ENCODE measurements at places on chromosomes 5 and 9.
A peak's percentile ranks its signal among the peaks of the same experiment; 100 is the strongest.

DNA sequence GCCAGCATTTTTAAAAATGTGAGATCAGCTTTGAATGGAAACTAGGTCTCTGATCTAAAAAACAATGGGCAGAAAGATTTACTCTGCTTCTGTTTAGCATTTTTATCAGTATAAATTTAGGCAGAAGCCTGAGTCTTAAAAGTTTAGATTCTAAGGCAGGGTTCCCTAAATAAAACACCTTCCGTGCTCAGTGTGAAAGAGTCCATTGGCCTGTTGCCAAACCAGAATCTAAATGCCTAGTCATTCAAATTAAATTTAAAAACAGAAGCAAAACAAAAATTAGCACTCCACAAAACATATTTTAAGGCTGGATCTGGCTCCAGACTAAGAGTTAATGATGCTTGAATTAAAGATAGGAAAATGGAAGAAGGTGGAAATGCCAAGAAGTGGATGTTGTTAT lies 4.5 kb downstream of the TYRP1 start:
- DNase-seq: no peak

DNA sequence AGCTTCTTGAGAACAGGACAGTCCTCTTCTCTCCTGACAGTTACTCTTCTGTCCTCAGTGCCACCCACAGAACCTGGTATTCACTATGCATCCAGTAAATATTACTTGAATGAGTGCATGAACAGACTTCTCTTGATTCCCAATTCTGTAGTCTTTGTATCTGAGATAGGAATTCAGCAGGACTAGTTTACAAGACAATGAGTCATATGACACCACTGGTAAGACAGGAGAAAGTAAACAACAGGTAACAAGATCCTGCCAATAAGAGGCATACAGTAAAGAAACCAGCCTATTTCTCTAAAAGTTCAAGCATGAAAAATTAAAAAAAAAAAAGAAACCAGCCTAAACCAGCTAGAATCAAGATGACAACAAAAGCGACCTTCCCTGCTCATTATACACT lies 6.2 kb downstream of the ZNF883 start:
- no peak for DNase-seq

DNA sequence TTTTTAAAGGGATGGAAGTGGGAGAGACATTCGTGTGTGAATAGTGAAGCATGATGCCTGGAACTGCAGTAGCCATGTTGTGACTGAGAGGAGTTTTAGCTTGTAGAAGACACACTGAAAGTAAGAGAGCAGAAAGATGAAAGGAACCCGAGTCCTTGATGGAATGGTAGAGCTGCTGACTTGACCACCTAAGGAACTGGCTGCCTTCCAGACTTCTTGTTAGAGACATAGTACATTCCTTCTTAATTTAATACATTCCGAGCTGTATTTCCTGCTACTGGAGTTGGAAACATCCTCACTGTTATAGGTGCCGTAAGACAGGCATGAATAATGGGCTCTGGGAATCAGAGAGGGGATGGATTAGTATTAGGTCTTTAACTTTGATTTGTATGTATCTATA lies 7.4 kb downstream of the CER1 start:
- no peak for DNase-seq

DNA sequence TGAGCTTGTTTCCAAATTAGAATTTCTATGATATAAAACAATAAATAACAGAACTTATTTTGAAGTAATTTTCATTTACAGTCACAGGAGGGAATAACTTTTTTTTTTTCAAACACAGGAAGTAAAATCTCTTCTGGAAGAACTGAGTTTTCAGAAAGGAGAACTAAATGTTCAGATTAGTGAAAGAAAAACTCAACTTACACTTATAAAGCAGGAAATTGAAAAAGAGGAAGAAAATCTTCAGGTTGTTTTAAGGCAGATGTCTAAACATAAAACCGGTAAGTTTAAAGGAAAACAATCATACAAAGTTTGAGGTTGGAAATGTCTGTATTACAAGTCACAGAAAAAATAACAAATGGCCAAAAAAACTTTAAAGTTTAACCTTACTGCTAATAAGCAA lies 41.6 kb downstream of the RAB14 start:
- DNase-seq: no peak

- no peak for DNase-seq
Measured at GRCh38 chr5:67334373-67334772, 137.8 kb upstream of the CD180 start.

DNA sequence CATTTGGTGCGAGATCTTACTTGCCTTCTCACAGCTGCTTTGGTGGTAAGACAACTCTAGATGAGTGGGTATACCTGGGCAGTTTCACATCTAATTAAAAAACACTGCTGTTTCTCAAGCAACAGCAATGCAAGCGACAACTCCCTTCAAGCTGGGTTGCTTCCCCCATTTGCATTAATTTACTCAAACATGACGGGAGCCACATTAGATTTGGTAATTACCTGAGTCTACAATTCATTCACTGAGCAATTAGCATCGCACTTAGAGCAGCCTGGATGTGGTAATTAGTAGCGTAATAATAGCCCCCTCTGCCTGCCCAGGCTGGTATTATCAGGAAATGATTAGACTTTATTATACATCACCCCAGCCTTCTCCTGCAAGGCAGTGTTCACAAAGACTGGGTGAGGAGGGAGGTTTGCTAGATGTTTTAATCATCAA lies 73.4 kb downstream of the FBXO38 start:
- no peak for DNase-seq

GRCh38 chr5:92504346-92504745 lies 1076.7 kb downstream of the NR2F1-AS1 start:
- no peak for DNase-seq

GRCh38 chr5:16152601-16153568 lies 26.7 kb downstream of the MARCHF11 start:
- no peak for DNase-seq

- DNase-seq: peak; percentile 14
Measured at GRCh38 chr9:87494970-87495471, 2.6 kb upstream of the DAPK1 start.

DNA sequence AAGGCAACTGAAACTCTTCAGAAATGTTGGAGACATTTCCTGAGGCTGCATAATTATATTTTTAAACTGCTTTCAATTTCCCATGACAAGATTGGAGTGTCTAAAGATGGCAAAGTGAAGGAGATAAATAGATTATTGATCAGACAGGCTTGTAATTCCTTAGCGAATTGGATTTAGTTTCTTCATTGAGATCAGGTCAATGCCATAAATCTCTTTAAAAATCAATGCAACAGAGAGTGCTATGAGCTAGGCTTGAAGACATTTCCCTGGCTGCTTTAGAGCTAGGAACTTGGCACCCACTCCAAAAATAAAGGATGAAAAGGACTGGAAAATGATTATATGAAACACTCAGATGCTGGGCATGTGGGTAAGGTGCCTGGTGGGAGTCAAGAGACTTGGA lies 828.4 kb downstream of the TLR4 start:
- DNase-seq: no peak

GRCh38 chr9:112334432-112334841 lies 1.0 kb upstream of the PTBP3 start:
- DNase-seq: peak; percentile 60

DNA sequence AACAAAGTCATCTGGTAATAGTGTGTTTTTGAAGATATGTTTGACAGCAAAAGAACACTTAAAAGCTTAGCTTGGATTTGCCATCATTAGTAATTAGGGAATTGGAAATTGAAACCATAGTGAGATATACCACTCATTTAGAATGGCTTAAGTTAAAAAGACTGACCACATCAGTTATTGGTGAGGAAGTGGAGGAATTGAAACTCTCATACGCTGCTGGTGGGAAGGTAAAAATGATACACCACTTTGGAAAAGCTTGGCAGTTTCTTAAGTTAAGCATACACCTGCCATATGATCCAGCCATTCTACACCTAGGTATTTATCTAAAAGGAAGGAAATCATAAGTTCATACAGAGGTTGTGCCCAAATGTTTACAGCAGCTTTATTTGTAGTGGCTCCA lies 213.2 kb downstream of the TRIO start:
- no peak for DNase-seq

GRCh38 chr5:42745856-42746255 lies 10.8 kb upstream of the CCDC152 start:
- DNase-seq: no peak

- peak; percentile 22 for DNase-seq
Measured at GRCh38 chr5:142611154-142611553, 74.7 kb downstream of the FGF1 start.

GRCh38 chr5:128528637-128529255 lies 9.3 kb downstream of the FBN2 start:
- DNase-seq: no peak

Measured in skin of body (tissue), 3 donors.